Activated T-helper 17 cell treated with anti-CD3 and anti-CD28 coated beads, Interleukin-2, amount 50 U/mL, for 72 hours (primary cell): ENCODE measurements at places on chromosomes 5 and 9.

DNA sequence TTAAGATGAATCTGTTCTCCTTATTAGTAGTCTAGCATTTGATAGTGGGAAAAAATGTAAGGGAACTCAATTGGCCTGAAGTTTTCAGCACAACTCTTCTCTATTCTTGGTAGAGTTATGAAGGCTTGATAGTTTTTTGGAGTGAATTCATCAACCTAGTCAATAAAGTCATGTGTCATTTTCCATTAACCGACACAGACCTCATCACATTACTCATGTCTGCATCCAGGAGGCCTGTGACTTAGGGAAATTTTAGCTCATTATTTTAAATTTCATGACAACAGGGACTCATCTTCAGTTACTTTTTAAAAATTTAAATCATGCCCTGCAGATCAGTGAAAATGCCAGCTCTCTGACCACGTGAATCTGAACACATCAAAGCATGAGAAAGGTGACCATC, 63.3 kb downstream of the ADAMTS16 start:
- no peak overlapping the region for H3K27ac ChIP-seq
- no peak for ATAC-seq
- no peaks in the 10 kb centered on the region for H3K4me1 ChIP-seq

- no peaks in the 10 kb centered on the region for H3K27me3 ChIP-seq
- no peak overlapping the region for H3K27ac ChIP-seq
- no peaks in the 10 kb centered on the region for H3K36me3 ChIP-seq
- no peaks in the 10 kb centered on the region for H3K4me1 ChIP-seq
Observed at GRCh38 chr9:16484744-16485143, 385.7 kb downstream of the BNC2 start.

GRCh38 chr5:5456858-5457257, 34.4 kb downstream of the ICE1 start:
- no peak for ATAC-seq
- no peak overlapping the region for H3K27ac ChIP-seq
- H3K36me3 ChIP-seq = peaks cover 100% of the 10 kb centered on the region
- H3K4me1 ChIP-seq = peaks cover 7% of the 10 kb centered on the region
- no peaks in the 10 kb centered on the region for H3K27me3 ChIP-seq

- no peak overlapping the region for H3K27ac ChIP-seq
- H3K27me3 ChIP-seq = peaks cover 13% of the 10 kb centered on the region
- no peak for ATAC-seq
- H3K4me1 ChIP-seq = no peaks in the 10 kb centered on the region
- no peaks in the 10 kb centered on the region for H3K36me3 ChIP-seq
Observed at GRCh38 chr5:90279091-90279490, 130.5 kb downstream of the CETN3 start.

DNA sequence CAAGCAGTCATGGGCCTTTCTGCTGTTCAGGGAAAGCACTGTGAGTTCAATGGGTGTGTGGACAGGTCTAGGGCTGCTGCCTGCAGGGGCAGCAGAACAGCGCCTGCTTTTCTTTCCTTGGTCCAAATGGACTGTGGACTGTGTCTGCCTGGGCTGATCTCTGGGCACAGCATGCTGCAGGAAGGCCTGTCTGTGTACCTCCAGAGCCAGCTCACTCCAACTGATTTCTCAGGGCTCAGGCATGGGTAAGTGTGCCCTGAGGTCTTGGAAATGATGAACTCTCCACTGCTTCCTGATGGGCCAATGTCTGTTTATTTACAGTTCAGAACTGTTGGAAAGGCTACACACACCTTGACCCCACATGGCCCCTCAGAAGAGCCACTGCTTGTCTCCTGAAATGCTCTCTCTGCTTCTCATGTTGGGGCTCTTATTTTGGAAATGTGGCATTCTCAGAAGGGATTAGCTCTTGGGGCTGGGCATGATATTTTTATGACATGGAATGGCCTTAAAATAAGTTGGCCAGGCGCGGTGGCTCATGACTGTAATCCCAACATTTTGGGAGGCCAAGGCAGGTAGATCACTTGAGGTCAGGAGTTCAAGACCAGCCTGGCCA, 27.0 kb downstream of the SLC22A4 start:
- no peaks in the 10 kb centered on the region for H3K36me3 ChIP-seq
- no peak overlapping the region for H3K27ac ChIP-seq
- H3K27me3 ChIP-seq = no peaks in the 10 kb centered on the region
- H3K4me3 ChIP-seq = no peak overlapping the region
- no peak for ATAC-seq
- H3K4me1 ChIP-seq = no peaks in the 10 kb centered on the region

DNA sequence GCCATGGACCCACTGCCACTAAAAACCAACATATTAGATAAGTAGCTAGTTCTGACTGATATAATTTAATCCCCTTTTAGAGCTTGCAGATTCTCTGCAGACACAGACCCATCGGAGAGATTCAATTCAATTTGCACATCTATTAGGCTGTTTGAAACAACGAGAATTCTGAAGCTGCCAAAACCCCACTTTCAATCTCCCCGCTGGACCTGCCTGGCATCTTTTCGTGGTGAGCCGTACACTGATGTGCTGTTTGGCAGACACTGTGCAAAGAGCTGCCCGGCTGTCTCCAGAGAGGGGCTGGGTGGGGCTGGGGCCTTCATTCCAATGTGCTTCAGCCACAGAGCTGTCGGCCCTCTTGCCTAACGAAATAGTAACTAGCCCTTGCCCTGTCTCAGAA, 42.1 kb upstream of the FAM240B start:
- H3K36me3 ChIP-seq = no peaks in the 10 kb centered on the region
- peaks cover 18% of the 10 kb centered on the region for H3K27me3 ChIP-seq
- no peak for ATAC-seq
- no peaks in the 10 kb centered on the region for H3K4me1 ChIP-seq
- no peak overlapping the region for H3K27ac ChIP-seq

GRCh38 chr5:113061846-113062780, 85.5 kb downstream of the DCP2 start:
- no peaks in the 10 kb centered on the region for H3K36me3 ChIP-seq
- no peaks in the 10 kb centered on the region for H3K27me3 ChIP-seq
- peak overlapping the region; percentile 37 for H3K4me3 ChIP-seq
- H3K27ac ChIP-seq = peak overlapping the region; percentile 69
- peak; percentile 67 for ATAC-seq
- peaks cover 21% of the 10 kb centered on the region for H3K4me1 ChIP-seq

DNA sequence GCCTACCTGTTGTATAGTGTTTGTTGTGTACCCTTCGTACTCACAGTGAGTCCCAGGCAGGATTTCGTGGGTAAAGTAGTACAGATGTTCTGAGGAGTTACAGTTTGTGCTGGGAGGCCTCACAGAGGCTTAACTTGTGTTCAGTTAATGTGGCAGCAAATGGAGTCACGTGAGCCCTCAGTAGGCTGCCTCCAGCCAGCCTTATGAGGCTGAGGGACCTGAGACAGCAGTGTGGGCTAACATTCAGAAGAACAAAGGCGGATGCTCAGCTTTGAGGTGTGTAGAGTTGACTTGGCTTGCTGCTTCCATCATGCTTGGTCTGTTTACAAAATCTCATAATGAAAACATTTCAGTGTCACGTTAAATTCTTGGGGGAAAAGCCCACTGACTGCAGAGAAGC, 118.1 kb downstream of the TRIO start:
- H3K27ac ChIP-seq = no peak overlapping the region
- H3K36me3 ChIP-seq = no peaks in the 10 kb centered on the region
